ENCODE measurements at places on chromosomes 12 and 14. TPM values are rescaled to one million over a fixed set of nuclear protein-coding genes. Genes with fewer than 3 reads are reported as not detected.

The DNAH10 gene
- total RNA-seq: under 0.01 TPM

The DHRS2 gene
- total RNA-seq: not detected

DNA sequence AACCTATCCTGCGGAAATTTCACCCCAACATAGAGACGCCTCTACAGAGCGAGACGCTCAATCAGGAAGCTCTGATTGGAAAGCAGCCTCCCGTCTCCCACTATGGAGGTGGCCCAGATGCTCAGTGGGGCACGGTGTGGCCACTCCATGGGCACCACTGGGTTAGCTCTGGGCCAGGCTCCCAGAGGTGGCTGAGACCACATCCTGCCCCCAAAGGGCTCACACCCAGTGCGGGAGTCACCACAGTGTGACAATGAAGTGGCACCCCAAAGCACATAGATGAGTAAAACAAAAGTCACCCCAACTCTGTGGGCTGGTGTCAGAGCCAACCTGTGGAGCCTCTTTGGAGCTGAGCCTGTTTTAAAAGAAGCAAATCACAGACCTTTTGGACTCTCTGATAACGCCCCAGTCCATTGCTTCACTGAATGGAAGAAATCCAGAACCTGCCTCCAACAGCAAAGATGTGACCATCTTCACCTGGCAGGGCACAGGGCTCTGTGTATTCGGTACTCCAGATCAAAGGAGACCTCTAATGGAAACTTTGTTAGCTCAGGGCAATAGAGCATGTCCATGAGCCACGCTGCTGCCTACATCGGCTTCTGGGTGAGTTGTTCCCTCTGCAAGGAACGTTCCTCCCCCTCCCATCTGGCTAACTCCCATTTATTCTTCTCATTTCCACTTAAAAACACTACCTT is 19.6 kb downstream of the CLMN start:
- no peak for DNase-seq

- DNase-seq: no peak
These were observed 21.1 kb downstream of the FOXN4 start for GRCh38 chr12:109287811-109288469.

DNA sequence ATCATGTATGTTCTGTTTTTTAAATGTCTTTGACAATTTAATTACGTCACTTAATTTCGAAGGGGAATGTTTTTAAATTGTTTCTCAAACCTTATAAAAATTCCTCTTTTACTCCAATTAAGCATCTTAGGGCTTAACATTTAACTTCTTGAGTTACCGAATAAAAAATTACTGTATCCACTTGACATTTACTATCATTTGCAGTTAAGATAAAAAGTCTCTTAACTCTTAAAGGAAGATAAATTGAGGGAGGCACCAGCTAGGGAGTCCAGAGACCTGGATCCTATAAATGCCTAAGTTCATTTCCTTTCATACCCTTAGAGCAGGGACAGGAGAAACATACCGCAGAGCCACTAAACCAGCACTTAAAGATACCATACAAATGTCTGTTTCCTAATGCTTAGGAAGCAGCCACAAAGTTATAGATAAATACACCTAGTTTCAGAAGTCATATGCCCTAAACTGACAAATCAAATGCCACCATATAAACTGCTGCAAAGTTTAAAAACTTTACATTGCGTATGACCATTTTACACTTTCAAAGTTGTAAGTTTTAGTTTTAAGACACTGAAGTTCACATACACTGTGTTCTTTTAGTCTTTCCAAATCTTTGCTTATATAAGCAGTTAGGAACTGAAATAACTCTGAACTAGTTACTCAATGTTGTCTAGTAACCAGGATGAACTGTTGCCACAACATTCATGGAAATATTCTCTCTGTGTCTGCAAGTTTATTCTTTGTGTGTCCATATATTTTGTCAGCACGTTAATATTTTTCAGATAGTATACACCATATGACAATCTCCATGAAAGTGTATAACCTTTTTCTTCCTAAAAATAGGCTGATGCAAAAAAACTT is 71.2 kb downstream of the GALNT4 start:
- no peak for DNase-seq
